Astrocyte (in vitro differentiated cells and primary cell): ENCODE measurements at places on chromosomes 6 and 20. TPM values are rescaled to one million over a fixed set of nuclear protein-coding genes. Genes with fewer than 3 reads are reported as not detected.

SULF2 gene
- total RNA-seq, result 115 and 139 TPM in 2 replicates

NOTCH4 gene
- 0.57 and 0.60 TPM in 2 replicates for total RNA-seq

DNA sequence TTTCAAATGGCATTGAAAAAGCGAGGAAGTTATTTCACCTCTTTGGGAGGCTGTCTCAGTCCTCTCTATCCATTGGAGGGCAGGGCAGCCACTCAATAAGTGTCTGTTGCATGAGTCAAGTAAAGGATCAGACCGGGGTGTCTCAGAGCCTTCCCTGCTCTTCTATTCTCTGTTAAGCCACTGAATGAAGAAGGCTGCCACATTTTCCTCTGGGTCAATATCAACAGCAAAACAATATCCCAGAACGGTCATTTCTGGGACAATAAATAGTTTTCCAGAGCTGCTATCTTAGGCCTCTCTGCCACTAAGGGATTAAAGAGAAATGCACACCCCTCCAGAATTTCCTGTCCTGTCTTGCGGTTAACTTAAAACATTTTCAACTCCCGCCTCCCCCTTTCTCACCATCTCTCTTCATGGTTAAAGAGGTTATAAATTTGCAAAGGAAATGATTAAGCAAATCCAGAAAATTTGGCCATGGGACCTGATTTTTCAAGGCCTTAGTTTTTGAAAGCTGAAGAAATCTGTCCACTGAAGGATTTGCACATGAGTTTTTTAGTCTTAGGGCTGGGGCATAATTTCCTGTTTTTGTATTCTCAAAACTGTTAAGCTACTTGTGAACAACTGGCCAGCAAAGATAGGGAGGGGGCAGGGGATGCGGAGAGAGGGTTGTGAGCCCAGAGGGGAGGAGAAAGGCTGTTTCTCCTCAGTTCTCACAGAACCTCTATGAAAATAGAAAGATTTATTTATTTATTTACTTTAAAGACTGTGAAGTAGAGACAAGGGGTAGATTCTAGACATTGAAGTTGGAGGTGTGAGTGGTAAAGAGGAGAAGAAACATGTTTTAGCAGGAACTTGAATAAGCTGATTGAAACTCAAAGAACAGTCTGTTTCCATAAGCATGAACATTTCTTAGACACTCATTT, 135.7 kb downstream of the BCAS1 start:
- H3K4me3 ChIP-seq, result no peak overlapping the region
- no peaks in the 10 kb centered on the region for H3K36me3 ChIP-seq
- H3K27ac ChIP-seq, result peak overlapping the region; percentile 61
- H3K4me1 ChIP-seq, result peaks cover 18% of the 10 kb centered on the region
- H3K27me3 ChIP-seq, result no peaks in the 10 kb centered on the region

- H3K27ac ChIP-seq, result no peak overlapping the region
- H3K4me1 ChIP-seq, result no peaks in the 10 kb centered on the region
- H3K36me3 ChIP-seq, result no peaks in the 10 kb centered on the region
- DNase-seq, result no peak
Measured at GRCh38 chr6:52249078-52249477, 4.8 kb upstream of the IL17F start.

GRCh38 chr20:14997791-14998190, 660.4 kb upstream of the FLRT3 start:
- H3K4me3 ChIP-seq, result no peak overlapping the region

GRCh38 chr6:3584606-3585005, 127.8 kb upstream of the SLC22A23 start:
- H3K27ac ChIP-seq, result no peak overlapping the region
- peaks cover 3% of the 10 kb centered on the region for H3K27me3 ChIP-seq
- no peaks in the 10 kb centered on the region for H3K36me3 ChIP-seq
- H3K4me3 ChIP-seq, result no peak overlapping the region
- H3K4me1 ChIP-seq, result peaks cover 11% of the 10 kb centered on the region
- peak; percentile 8 for DNase-seq

- H3K27ac ChIP-seq, result no peak overlapping the region
- peaks cover 12% of the 10 kb centered on the region for H3K4me1 ChIP-seq
- no peak for DNase-seq
- H3K4me3 ChIP-seq, result no peak overlapping the region
- H3K27me3 ChIP-seq, result peaks cover 4% of the 10 kb centered on the region
Measured at GRCh38 chr6:3286641-3287171, 28.0 kb downstream of the PSMG4 start.

DNA sequence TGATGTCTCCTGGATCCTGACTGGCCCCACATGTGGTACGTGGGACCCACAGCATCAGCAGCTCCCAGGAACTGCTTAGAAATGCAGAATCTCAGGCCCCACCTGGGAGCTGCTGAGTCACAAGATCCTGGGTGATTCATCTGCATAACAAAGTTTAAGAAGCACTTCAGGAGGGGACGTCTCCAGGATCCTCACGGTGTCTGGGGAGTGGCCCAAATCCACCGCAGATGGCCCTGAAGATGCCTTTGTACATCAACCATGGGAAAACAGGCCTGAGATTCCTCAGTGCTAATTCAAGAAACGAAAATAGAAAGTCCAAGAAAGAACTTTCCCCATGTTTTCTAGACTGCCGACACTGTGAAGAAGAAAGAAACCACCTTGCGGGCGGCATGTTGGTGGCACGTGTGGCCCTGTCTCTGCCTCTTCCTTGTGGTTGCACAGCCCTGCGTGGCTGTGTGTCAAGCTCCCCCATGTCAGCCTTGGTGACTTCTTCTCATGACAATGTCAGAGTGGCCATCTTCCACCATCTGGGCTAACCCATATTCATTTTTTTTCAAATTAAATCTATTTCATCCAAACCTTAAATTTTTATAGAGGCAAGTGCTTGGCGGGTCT, 26.1 kb downstream of the RRBP1 start:
- peak; percentile 59 for DNase-seq
- H3K36me3 ChIP-seq, result peaks cover 40% of the 10 kb centered on the region
- H3K4me1 ChIP-seq, result peaks cover 12% of the 10 kb centered on the region
- H3K4me3 ChIP-seq, result no peak overlapping the region
- H3K27me3 ChIP-seq, result no peaks in the 10 kb centered on the region
- peak overlapping the region; percentile 56 for H3K27ac ChIP-seq

DNA sequence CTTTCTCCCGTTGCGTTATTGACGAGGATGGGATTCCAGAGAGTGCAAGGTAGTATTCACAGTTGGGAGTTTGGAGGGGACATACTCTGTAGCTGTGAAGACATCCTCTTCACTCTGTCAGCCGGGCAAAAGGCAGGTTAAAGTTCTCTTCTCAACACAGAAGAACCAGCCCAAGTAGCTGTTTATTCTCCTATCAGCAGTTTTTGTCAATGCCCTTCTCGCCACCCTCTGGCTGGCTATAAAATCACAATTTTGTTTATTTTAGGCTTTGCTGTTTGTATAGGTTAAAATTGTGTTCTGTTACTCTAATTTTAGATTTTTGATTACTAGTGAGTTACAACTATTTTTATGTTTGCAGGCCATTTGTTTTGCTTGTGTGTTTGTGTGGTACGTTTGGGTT, 37.9 kb upstream of the MAS1 start:
- H3K27me3 ChIP-seq, result no peaks in the 10 kb centered on the region
- no peaks in the 10 kb centered on the region for H3K4me1 ChIP-seq
- no peak for DNase-seq
- no peak overlapping the region for H3K4me3 ChIP-seq
- no peaks in the 10 kb centered on the region for H3K36me3 ChIP-seq
- no peak overlapping the region for H3K27ac ChIP-seq

DNA sequence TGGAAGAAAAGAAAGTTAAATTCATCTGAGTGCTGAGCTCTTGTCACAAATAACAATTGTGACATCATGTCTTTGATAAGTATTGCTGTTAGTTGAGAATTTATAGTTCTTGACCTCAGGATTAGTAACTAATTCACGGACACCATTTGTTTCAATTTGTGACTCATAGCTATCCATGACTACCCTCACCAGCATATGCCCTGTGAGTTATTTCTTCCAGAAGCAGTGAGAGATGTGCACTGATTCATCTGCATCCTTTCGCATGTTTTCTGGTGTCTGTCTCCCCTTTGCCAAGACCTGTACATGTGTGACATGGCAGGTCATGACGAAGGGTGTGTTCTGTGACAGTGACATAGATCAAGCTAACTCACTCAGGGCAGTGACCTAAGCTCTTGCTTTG, 86.9 kb downstream of the SOBP start:
- peak; percentile 80 for DNase-seq
- no peak overlapping the region for H3K4me3 ChIP-seq
- H3K27me3 ChIP-seq, result no peaks in the 10 kb centered on the region
- H3K27ac ChIP-seq, result no peak overlapping the region
- H3K4me1 ChIP-seq, result peaks cover 4% of the 10 kb centered on the region

GRCh38 chr20:41373931-41374920, 7.6 kb upstream of the EMILIN3 start:
- H3K27ac ChIP-seq, result no peak overlapping the region
- H3K27me3 ChIP-seq, result peaks cover 7% of the 10 kb centered on the region
- no peaks in the 10 kb centered on the region for H3K4me1 ChIP-seq
- no peaks in the 10 kb centered on the region for H3K36me3 ChIP-seq

DNA sequence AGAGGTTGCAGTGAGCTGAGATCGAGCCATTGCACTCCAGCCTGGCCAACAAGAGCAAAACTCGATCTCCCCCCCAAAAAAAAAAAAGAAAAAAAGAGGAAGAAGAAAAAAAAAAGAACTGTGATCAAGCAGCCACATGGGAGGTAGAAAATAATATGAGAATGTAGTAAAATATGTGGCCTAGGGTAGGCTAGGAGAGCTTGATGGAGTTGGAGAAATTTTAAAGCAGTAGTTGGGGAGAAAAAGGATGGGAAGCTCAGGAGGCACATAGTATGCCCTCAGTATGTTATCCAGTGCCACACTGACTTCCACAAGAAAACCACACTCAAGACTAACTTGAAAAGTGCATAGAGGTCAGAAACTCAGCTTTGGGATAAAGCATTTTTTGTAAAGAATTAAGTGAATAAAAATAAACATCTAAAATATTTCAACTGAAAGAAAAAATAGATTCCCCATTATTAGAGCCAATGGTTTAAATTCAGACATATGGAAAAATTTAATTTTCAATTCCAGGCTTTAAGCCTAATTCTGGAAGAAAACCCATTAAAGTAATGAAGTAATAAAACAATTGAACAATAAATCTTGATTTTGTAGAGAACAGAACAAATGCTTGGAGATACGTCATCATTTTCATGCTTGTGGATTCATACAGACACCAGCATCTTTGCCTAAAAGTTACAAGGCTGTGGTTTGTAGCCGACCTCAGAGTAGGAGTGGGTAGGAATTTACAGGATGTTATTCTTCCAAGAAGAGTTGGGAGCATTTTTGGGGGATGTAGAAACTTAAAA, 34.7 kb downstream of the PLEKHG1 start:
- H3K27me3 ChIP-seq, result no peaks in the 10 kb centered on the region
- peak; percentile 79 for DNase-seq
- no peak overlapping the region for H3K27ac ChIP-seq
- H3K4me3 ChIP-seq, result no peak overlapping the region

DNA sequence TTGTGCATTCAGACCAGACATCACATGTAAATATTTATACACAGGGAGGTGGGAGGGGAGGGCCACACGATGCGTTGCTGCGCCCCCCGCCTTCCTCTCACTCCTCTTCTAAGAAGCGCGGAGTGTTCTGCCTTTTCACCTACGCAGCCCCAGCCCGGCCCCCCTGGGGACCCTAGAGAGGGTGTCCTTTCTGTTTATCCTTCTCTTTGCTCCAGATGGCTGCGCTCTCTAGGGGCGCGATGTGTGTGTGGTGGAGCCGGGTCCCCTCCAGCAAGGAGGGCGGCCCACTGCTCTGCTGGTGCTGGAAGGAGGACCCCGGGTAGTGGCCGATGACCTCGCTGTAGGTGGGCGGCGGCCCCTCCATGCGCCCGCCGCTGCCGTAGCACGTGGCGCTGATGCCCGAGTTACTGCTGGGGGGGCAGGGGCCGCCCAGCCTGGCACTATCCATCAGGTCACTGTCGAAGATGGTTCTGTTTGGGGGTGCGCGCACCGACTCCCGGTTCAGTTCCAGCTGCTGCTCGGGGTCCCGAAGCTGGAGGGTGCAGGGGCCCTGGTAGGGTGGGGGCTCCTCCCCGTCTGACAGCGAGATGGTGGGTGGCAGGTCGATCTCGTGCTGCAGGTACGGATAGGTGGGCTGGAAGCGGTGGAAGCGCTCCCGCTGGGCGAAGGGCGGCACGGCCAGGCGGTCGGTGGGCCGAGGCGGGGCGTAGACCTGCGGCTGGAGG, 31.8 kb upstream of the ZBP1 start:
- H3K4me1 ChIP-seq, result peaks cover 11% of the 10 kb centered on the region
- no peaks in the 10 kb centered on the region for H3K27me3 ChIP-seq
- no peak overlapping the region for H3K27ac ChIP-seq
